ENCODE measurements at places on chromosomes 12 and 14. TPM values are rescaled to one million over a fixed set of nuclear protein-coding genes. Genes with fewer than 3 reads are reported as not detected.

The SPRING1 gene
- 6.3 TPM for total RNA-seq

The ADAM21 gene
- 0.11 TPM for total RNA-seq

The ADAMTS20 gene
- total RNA-seq = not detected

The TGM1 gene
- total RNA-seq = not detected

The NGB gene
- not detected for total RNA-seq
